ENCODE measurements at places on chromosomes 12 and 14.

DNA sequence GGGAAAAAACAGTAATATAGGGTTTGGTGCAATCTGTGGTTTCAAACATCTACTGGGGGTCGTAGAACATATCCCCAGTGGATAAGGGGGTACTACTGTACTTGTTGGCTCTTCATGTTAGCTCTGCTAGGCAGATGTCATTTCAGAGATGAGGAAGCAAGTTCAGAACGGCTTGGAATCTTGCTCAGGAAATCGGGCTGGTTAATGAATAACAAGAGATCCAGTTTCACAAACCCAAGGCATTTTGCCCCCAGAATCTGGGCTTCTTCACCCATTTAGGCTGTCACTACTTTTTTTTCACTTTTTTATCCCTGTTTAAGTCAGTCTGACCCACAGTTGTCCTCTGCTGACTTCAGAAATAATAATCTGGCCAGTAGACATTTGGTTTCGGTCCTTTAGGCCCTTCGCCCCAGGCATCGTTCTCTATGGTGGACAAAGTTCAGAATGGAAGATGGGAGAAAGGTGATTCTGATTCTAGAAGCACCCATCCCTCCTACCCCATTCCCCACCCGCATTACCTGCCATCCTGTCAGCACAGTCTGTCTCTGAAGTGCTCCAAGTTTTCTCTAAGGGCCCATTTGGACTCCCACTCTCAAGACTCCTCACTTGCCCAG, 4.5 kb downstream of the SUOX start:
- DNase-seq, result no peak

DNA sequence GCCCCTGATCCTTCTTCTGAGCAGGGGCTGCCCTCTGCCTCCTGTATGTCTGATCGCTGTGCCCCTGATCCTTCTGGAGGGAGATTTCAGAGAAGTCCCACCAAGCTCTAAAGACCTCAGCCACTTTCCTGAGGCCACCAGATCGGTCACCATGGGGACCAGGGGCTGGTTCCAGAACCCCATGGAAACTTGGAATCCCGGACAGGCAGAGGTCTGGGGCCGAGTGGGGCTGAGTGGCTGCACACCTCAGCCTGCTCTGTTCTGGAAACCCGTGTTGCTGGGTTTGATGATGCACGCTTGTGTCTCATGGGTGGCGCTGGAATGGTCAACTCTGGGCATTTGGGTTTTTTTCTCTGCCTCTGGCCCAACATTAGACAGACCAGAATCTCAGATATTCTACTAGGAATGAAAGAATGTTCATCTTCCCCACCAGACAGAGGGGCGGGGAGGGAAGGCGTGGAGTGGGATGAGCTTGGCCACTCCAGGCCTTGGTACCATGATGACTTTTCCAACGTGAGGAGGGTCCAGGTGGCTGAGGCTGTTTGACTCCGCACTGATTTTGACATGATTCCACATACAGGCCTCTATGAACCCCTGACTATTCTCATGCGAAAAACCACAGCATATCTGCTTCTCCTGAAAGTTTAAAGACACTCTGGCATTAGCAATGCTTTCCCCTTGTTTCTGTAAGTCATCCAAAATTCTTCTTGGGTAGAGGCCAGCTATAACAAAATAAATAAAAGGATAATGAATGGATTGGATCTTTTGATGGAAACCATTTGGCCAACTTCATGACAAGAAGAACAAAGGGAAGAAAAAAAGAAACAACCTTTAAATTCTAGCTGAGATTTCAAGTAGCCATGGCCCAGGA, 114.5 kb downstream of the ADGRD1 start:
- DNase-seq, result no peak

DNA sequence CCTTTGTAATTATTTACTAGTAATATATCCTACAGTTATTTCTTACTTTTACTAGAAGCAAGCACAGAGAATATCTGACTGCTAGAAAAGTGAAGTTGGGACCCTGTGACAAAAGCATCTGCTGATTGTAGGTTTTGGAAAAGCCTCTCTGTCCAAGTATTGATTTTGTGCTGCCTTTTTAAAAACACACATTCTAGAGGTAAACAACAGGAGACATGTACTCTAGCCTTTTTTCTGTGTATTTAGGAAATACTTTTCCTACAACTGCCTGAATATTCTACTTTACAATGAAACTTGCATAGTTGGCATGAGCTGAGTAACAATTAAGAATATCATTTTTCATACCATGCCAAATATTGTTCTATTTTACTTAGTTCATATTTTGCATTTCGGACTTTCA, 1249.0 kb downstream of the SLC16A7 start:
- DNase-seq, result no peak

- DNase-seq, result no peak
Observed at GRCh38 chr14:56137453-56137807, 19.2 kb downstream of the PELI2 start.

DNA sequence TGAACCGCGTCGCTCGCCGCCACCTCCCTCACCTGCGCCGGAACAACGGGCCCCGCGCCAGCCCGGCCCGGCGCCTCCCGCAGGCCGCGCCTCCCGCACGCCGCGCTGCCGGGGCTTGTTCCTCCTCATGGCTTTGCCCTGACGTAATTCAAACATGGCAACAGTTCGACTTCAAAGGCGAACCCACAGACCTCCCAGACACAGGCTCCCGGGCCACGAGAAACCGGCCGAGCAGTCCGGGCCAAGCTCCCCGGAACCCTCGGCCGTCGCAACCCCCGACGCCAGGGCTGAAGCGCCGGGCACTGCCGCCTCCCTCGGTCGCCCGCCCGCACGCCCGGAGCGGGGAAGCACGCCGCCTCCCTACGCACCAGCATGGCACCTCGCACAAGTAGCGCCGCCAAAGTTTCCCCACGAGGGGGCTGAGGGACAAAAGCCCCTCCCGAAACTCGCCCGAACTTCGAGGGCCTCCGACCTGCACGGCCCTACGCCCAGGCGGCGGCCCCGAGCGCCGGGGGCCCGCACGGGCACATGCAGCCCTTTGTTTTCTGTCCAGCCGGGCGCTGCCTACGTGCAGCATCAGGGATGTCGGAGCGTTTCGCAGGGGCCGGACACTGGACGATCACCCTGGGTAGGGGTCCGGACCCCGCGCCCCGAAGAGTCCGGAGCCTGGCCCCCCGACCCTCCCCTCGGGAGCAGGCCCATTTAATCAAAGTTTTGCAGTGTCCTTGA, 1.7 kb downstream of the SINHCAF start:
- peak; percentile 77 for DNase-seq

GRCh38 chr14:94569381-94570001, 8.2 kb downstream of the SERPINA4 start:
- no peak for DNase-seq

DNA sequence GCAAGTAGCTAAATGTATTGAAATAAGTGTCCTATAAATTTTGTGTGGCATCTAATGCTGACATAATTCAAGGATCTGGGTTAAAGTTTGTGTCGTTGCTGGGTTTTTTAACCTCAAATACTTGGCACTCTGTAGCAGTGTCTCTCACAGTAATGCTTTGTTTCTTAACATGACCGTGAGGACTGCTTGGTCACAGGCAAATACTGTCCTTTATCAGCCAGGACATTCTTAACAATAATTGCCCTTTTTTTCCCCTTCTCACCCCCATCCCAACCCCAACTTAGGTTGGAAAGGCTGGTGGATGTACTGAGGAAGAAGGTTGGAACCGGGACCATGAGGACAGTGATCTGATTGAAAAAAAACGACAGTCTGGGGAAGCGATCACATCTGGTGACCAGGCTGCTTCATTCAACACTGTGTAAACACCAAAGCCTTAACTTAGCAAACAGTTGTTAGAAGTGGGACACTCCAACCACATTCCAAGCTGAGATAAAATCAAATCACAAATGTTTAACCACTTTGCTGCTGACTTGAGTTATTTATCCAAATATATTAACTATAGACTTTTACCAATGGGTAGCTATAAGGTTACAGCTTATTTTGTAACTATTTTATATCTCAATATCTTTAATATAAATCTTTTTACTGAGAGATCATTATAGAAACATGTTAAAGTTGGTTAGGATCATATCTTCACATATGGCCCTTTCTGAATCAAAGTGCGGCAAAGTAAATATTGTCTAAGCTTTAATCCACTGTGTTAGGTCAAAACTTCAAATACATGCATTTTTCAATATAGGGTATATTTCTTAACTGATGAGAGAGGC, 48.2 kb downstream of the FOXA1 start:
- peak; percentile 28 for DNase-seq

DNA sequence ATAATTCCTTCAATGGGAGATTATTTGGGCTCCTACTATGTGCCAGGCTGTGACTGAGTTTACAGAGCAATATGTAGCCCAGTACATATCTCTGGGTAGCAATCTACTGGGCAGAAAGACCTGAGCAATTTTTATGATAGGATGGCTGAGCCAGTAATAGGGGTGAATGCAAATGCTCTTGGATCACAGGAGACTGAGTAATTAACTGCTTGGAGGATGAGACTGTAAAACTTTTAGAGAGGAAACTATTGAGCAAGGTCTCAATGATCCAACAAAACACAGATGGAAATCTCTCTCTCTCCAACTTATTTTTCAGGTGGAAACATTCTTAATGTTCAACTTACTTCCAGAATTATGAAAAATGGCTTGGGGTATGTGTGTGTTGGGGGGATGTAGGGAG, 402.2 kb downstream of the AEBP2 start:
- DNase-seq, result no peak

DNA sequence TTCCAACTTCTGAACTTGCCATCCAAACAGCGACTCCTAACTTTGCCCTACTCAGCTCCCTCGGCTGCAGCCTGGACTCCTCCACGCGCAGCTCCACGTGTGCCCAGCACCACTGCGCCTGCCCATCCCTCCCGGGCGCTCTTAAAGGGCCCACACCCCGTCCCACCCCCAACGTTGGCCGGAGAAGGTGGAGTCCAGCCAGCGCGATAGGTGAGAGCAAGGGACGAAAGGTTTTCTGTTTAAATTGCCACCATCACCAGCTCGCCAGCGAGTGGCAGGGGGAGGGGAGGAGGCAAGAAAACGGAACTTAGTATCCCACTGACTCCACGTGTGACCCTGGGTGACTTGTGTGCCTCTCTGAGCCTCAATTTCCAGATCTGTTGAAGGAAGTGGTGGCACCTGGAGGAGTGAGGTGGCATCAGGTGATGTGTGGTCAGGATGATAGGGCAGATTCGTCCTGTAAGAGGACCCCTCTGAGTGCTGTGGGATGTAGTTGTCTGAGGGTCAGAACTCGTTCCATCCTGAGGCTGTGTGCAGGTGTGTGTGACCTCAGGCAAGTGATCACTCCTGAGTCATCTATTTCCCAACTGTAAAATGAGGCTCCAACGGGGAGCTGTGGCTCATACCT, 59.7 kb downstream of the TRPV4 start:
- no peak for DNase-seq

DNA sequence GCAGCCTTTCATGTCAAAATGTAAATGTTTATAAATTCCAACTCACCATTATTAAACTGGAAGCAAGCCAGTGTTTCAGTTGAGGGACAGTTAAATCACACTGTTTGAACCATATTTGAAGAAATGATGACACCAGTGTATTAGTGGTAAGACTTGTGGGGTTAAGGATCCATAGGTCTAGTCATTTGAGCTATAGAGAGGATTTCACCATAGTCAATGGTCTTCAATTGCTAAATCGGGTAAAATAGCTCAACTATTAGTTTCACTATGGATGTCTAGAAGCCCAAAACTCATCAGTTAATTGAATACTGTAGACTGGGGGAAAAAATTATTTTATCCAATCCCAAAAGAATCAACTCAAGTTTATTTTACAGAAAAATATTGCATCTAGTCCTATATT, 659.1 kb downstream of the NRXN3 start:
- no peak for DNase-seq

- DNase-seq, result no peak
Observed at GRCh38 chr14:61368114-61368710, 46.8 kb downstream of the PRKCH start.

GRCh38 chr12:119902084-119902509, 25.0 kb upstream of the CIT start:
- peak; percentile 53 for DNase-seq

DNA sequence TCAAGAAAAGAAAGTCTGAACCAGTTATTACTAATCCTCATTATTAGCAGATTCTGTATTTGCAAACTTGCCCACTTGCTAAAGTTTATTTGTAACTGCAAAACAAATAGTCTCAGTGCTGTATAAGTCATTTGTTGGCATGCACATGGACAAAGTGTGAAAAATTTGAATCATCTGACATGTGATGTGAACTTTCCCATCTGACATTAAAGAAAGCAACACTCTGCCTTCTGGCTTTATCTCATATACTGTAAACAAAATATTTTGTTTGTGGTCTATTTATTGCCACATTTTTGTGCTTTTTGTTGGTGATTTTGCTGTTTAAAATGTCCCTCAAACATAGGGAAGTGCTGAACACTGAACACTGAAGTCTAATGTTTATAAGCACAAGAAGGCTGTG, 513.8 kb downstream of the RPL10L start:
- DNase-seq, result no peak

DNA sequence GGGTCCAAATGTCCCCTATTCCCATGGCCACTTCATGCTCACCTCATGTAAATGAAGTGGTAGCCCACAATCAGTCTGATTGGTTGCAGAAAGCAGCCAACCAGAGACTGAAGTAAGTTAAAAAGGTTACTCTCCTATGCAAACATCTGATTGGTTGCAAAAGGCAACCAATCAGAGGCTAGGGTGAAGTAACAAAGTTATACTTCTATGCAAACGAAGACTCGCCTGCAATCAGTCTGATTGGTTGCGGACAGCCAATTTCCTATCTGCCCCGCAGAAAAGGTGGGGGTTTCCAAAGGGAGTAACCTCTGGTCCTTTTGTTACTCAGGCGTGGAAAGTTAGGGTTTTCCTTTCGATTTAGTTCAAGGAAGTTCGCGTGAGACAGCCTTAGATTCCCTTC, 208.1 kb upstream of the NEDD1 start:
- DNase-seq, result no peak

- DNase-seq, result no peak
Observed at GRCh38 chr12:4107911-4108697, 165.5 kb upstream of the CCND2 start.

- peak; percentile 82 for DNase-seq
Observed at GRCh38 chr12:53352331-53353256, 16.4 kb upstream of the SP7 start.

GRCh38 chr12:58764100-58764953, 156.0 kb downstream of the LRIG3 start:
- peak; percentile 69 for DNase-seq

DNA sequence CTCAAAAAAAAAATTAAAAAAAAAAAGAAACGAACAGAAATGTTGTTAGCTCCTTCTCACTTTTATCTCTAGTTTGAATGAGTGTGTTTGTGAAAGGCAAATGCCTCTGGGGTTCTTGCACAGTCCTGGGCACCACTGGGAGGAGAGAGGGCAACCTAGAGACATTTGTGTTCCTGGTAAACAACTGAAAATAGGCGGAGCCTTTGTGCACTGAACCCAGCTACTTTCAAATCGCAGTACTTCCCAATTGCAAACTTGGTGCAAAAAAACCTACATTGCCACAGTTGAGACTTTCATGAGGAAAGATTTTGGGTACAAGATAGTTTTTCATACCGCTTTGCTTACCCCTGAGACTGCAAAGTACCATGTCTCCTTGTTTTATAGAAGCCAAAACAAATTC, 430.0 kb downstream of the ZFP36L1 start:
- DNase-seq, result no peak

DNA sequence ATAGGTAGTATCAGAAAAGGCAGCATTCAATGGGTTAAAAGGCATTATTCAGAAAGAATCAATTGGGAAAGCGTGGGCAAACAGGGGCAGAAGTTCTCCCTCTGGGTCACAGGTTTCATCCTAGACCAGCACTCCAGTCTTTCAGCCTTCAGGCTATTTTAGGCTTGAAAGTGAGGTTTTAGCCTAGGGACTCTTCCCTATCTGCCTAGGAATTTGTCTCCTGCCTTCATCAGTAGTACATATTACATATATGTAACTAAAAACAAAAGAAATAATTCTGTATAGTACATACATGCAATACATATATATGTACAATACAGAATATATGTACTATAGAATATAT, 34.6 kb upstream of the PCNX1 start:
- DNase-seq, result no peak

All from fibroblast of skin of right biceps (primary cell).